ENCODE measurements at places on chromosomes 3 and 15.

DNA sequence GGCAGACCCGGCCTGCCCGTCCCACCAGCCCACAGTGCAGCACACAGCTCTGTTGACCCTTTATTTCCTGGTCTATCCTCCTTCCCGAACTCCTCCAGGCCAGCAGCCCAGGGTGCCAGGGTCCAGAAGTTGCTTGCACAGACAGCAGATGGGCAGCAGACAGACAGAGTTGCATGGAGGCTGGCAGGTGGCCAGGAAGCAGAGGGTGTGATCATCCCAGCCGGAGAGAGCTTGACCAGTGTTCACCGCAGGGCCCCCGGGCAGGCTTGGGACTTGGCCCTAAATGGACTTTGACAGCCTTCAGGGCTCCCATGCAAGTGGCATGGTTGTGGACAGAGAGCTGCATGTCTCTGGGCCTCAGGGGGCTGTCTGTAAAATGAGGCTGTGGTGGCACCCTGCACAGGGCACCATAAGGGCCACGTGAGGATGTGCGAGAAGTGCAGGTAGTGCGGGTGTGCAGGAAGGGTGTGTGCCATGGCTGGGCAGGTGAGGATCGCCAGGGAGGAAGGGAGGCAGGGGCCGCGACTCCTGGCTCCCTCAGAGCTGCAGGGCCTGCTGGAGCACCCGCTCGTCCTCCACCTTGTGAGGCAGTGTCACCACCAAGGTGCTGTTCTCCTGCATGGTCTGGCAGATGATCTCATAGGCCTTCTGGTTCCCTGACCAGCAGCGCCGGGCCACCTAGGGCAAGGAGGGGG is 6.3 kb upstream of the ZXDC start:
- DNase-seq: no peak

- no peak for DNase-seq
These were observed 2.0 kb downstream of the WNT7A start for GRCh38 chr3:13877911-13878280.

- no peak for DNase-seq
These were observed 45.8 kb upstream of the CCDC174 start for GRCh38 chr3:14605744-14606143.

DNA sequence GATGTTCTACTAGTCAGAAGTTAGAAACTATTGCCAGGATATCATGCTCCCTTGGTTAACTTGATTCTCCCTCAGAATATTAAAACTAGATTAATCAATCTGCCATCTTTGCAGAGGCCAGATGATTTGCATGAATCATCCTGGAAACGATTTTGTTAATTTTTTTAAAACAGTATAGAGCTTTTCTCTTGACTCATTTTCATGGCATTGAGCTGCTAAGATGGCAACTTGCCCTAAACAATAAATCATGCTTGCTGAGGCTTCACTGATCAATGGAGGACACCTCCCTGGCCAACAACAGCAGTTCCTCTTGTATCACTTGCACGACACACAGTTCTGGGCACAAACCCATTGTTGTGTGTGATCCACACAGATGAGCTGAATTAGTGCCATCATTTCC is 109.1 kb downstream of the COL6A6 start:
- peak; percentile 74 for DNase-seq

DNA sequence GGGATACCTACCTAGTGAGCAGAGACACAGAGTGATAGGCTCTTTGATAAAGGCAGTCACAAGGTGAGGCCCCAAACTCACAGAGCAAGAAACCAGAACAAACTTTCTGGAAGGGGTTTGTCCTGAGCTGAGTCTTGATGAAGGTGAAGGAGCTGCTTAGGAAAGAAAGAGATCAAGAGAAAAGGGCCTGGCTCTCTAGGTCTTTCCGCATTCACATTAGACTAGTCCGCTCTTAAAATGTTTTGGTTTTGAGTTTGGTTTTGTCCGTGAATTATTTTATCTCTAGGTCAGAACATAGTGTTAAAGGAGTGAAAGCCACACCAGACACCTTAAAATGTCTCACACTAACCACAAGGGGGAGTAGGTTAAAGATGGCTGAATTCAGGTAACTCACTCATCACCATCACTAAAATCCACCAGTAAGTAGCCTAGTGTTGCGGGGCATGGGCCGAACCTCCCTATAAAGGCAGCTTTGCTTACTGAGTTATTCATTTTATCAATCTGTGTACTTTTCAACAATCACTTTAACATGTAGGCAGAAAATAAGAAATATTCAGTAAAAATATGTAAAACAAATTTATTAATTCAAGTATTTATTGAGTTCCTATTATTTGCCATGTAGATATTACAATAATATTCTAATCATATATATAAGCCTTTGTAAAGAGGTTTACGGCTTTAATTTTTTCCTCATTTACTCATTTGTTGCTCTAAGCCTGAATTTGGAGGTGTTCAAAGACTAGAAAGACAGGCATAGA is 121.5 kb upstream of the TSC22D2 start:
- DNase-seq: no peak

DNA sequence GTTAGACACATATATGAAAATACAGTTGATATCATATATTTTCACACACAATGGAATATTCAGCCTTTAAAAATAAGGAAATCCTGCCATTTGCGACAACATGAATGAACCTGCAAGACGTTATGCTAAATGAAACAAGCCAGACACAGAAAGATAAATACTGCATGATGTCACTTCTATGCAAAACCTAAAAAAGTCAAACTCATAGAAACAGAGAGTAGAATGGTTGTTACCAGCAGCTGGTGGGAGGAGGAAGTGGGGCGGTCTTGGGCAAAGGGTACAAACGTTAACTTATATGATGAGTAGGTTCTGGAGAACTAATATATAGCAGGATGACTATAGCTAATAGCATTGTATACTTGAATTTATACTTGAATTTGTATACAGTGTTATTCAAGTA is 213.2 kb upstream of the NR2F2 start:
- DNase-seq: no peak

GRCh38 chr3:27993051-27993450 is 248.4 kb upstream of the CMC1 start:
- no peak for DNase-seq

DNA sequence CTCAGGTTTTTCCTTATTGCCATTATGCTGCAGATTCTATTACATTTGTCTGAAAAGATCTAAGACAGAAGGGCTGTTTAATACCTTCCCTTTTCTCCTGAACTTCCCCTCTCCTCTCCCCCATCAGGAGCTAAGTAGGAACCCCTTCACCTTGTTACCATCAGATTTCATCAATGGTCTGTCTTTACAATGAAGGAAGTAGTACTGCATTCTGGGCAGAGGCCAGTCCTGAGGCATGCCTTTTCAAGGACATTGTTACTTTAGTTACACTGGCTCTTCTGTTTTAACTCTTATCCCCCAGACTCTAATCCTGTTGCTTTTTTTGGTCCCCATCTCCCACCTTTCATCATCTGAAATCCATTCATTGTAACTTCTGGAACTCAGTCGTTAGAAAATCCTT is 8.1 kb downstream of the CTNNB1 start:
- no peak for DNase-seq

- DNase-seq: peak; percentile 25
These were observed 16.8 kb downstream of the NOX5 start for GRCh38 chr15:69031013-69032001.

DNA sequence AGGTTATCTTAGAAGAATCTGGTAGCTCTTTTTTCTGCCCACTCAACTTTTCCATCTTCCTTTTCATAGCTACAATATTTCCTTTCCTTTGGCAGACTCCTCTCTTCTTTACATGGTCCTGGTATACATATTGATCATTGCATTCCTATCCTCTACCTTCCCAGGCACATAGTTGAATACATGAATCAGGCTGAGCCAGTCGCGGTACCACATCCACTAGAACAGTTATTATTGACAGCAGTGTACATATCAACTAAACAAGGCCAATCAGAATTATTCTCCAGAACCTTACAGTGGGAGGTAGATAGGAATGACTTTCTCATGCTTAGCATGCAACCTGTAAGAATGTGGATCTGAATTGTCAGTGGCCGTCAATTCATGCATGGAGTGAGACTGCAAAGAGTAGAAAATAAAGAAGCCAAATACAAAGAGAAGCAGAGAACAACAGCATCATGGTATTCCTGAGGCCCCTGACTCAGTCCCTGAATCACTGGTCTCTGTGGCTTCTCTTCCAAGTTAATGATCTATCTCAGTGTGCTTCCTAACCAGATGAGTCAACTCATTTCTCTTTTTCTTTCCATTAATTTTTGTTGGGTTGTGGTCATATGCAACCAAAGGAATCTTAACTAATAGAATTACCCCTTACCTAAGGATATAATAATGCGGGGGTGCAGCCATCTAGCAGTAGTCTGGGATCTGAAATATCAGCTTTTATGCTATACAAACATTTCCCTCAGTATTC is 60.9 kb upstream of the DCBLD2 start:
- peak; percentile 98 for DNase-seq

GRCh38 chr3:175077216-175077615 is 218.1 kb downstream of the NAALADL2 start:
- DNase-seq: no peak

GRCh38 chr3:151400341-151400740 is 15.8 kb upstream of the P2RY12 start:
- DNase-seq: no peak

DNA sequence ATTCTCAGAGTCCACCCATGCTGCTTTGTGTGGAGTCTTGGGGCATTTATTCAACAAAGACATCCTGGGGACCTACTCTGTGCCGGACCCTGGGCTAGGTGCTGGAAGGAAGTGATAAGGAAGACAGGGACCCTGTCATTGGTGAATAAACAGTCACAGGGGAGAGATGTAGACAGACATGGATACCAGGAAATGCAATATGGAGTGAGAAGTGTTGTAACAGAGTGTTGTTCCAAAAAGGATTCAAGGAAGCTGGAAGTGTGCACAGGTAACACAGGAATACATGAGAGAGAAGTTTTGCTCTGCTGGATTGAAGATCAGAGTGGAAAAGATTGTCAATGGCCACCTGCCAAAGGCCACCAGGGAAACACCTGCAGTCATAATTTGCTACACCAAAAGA is 89.0 kb downstream of the PDCD6IP start:
- no peak for DNase-seq

- no peak for DNase-seq
These were observed 1.7 kb downstream of the SLCO3A1 start for GRCh38 chr15:91855241-91855640.

DNA sequence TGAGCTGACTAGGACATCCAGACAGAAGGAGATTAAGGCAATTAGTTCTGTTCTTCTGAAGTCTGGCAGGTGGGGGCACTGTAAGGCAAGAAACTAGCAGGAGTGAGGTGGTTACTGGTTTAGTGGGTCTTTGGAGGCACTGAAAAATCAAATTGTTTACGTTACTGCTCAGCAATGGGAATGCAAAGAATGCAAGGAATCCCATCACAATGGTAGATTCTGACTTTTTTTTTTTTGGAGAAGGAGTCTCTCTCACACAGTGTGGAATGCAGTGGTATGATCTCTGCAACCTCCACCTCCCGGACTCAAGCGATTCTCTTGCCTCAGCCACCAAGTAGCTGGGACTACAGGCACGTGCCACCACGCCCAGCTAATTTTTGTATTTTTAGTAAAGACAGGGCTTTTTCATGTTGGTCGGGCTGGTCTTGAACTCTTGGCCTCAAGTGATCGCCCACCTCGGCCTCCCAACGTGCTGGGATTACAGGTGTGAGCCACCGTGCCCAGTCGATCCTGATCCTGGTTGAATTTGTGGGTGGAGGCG is 16.4 kb downstream of the FAM107A start:
- peak; percentile 98 for DNase-seq

GRCh38 chr3:160210799-160211221 is 14.4 kb upstream of the C3orf80 start:
- DNase-seq: peak; percentile 64

DNA sequence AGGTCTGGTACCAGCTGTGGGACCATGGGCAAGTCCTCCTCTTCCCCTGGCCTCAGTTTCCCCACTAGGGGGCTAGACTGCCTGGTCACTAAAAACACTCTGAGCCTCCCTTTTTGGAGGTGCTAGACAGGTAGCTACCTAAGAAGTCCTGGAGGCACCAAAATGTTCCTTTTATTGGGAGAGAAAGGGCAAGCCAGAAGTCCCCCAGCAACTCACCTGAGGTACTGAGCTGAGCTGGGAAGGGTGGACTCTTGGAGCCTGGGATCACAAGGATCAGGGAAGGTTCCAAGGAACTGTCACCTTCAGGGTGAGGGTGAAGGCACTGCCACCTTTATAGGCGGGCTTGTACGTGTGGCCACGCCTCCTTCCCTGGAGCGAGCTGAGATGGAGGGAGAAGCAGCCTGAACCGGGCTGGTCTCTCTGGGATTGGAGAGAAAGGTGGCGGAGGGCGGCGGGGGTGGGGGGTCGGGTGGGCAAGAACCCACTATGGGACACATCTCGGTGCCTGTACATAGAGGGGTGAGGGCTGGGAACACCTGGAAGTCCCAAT is at the start of gene CYP1A1:
TSS of gene CYP1A1 (minus strand) at position 304 of the 550 bp plus-strand sequence. CDS start 2,431 bp downstream, outside the sequence.
- no peak for DNase-seq

DNA sequence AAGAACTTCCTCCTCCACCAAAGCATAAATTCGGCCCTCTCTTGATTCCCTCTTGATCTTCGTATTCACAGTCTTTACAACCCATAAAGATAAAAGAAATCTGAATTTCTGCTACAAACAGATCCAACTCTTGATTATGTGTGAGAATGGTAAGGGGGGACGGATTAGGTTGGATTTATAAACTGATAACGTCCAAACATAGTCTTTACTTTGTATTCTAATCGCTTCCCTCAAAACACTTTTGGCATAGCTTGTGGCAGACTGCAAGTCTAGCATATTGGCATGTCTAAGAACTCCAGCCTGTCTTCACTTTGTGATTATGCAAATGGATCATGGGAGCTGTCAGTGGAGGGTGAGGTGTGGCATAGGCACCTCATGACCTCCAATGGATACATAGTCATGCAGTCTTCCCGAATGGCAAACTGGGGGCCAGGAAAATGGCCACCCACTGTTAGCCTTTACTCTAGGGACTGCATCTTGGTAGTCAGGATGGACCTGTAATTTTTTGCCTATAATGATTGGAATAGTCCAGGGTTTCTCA is 24.3 kb upstream of the GPR171 start:
- DNase-seq: no peak

DNA sequence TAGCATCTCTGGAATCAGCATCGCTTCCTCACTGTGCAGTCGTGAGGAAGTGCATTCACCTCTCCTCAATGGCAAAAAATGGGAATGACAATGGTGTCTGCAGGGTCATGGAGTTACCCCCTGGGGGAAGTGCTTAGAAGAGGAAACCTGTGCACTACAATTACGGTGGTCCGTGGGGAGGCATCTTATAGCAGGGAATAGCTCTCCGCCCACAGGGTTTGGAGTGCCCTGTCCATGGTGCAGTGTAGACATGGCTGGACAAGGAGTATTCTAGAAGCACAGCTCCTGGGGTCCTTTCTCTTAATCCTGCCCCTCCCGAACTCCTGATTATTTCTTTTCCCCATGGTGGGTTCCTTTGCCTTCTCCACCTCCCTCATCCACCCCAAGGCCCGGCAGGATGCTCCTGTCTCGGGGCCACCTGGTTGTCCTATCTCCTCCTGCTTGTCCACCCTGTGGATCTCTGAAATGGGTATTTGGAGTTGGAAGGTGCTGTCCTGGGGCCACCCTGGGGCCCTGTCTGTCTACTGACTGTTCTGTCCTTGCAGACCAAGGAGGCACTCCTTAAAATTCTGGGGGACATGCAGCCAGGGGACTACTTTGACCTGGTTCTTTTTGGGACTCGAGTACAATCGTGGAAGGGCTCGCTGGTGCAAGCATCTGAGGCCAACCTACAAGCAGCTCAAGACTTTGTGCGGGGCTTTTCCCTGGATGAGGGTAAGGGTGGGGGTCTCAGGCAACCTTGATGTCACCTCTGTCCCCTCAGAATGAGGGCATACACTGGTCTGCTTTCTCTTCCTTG is 5.2 kb downstream of the ITIH1 start:
- no peak for DNase-seq

All from fibroblast of skin of right quadriceps (primary cell).